AG08395 (cell line): ENCODE measurements at places on chromosomes 1 and 21.

DNA sequence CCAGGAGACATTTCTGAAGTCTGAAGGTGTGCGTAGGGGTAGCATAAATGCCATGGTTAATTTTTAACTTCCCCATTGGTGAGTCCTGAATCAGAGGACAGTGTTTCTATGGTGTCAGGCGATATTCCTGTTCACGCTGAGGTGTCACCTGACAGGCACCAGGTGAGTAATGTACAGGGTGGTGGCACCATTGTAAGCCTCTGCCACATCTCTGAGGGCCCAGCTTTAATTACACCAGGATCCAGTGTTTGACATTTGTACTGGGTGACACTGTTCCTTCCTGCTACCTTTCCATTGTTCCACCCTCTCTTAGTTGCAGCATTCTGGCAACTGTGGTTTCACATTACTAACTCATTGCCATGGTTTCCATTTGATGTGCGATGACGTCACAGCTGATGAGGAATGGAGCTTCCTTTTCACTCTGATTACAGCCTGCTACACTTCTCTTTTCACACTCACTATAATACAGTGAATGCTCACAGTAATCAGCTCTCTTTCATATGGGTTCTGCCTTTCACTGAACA lies 40.6 kb upstream of the MARK1 start:
- DNase-seq = peak; percentile 21

- no peak for DNase-seq
Observed at GRCh38 chr1:8580566-8580965, 236.9 kb downstream of the RERE start.

- DNase-seq = no peak
Observed at GRCh38 chr1:186983327-186983726, 154.6 kb downstream of the PLA2G4A start.

DNA sequence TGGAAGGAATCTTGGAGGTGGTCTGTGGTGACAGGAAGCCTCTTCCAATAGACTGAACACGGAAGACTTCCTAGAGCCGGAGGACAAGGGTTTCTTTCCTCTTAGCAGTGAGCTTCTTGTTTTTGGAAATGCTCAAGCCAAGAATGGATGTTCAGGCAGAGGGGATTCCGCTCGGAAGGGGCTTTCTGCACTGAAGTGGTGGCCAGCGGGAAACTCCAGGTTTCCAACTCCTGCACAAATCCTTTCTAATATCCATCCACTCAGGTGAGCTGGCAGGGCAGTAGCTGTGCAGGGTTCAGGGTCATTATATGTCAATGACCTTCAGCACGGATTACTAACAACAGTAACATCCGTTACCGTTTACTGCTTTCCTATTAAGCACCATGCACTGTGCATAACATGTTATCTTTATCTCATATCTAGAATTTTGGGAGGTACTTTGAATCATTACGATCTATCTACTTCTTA lies 573 bp upstream of the CPT2 start:
- DNase-seq = no peak

DNA sequence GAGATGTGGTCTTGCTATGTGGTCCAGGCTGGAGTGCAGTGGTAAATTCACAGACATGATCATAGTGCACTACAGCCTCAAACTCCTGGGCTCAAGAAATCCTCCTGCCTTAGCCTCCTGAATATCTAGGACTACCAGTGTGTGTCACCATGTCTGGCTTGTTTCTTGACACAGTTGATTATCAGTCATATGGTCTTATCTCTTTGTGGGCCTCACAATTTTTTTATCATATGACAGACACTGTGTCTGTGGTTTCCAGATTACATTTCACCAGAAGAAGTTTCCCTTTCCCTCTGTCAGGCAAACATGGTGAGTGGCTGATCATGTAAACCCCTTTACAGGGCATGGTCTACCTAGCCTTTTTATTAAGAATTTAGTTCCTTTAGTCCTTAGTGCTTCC lies 96.1 kb downstream of the HFM1 start:
- DNase-seq = no peak

- DNase-seq = no peak
Observed at GRCh38 chr1:184930232-184930631, 44.1 kb downstream of the NIBAN1 start.

- no peak for DNase-seq
Observed at GRCh38 chr1:54884135-54884586, 2.8 kb downstream of the DHCR24 start.

DNA sequence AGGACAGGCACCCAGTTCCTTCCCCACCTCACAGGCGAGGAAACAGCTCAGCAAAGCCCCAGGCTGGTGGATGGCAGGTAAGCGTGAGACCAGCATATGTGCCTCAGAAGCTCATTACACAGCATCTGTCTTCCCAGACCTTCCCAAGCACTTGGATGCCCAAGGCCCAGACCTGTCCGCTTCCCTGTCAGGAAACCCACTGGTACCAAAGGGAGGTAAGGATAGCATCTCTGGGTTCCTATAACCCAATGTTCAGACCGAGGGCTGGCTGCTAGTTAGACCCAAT lies 3.3 kb downstream of the POFUT2 start:
- no peak for DNase-seq

DNA sequence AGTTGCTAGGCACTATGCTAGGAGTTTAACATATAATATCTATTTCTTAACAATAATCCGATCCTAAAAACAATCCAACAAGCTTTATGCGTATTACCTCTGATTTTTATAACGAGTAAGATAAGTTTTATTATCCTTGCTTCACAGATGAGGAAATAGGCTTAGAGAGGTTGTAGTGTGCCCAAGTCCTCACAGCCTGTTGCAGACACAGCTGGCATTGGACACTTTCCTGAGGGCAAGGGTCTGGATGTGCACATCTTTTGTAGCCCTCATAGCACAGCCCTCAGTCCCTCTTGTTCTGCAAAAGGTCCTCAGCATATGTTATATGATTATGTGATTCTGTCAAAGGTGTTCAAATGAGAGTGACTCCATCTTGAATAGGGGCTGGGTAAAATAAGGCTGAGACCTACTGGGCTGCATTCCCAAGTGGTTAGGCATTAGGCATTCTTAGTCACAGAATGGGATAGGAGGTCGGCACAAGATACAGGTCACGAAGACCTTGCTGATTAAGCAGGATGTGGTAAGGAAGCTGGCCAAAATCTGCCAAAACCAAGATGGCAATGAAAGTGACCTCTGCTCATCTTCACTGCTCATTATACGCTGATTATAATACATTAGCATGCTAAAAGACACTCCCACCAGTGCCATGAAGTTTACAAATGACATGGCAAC lies 75.7 kb upstream of the F3 start:
- DNase-seq = peak; percentile 46

DNA sequence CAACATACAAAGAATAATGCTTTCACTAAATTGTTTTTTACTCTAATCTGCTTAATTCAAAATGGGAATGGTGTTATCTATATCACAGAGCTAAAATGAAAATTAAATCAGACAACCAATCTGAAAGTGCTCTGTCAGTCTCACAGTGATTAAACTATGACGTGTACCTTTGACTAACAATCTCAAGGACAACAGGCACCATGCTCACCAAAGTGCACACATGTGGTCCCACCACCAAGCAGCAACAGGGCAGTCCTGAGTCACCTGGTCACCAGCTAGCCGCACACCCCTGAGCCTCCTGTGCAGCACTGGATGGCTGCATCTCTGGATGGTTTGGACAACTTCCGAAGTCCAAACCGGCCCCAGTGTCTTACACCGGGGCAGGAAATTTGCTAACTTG lies 54.5 kb upstream of the NADK start:
- DNase-seq = no peak

- DNase-seq = no peak
Observed at GRCh38 chr1:50352428-50352827, 70.8 kb downstream of the DMRTA2 start.

DNA sequence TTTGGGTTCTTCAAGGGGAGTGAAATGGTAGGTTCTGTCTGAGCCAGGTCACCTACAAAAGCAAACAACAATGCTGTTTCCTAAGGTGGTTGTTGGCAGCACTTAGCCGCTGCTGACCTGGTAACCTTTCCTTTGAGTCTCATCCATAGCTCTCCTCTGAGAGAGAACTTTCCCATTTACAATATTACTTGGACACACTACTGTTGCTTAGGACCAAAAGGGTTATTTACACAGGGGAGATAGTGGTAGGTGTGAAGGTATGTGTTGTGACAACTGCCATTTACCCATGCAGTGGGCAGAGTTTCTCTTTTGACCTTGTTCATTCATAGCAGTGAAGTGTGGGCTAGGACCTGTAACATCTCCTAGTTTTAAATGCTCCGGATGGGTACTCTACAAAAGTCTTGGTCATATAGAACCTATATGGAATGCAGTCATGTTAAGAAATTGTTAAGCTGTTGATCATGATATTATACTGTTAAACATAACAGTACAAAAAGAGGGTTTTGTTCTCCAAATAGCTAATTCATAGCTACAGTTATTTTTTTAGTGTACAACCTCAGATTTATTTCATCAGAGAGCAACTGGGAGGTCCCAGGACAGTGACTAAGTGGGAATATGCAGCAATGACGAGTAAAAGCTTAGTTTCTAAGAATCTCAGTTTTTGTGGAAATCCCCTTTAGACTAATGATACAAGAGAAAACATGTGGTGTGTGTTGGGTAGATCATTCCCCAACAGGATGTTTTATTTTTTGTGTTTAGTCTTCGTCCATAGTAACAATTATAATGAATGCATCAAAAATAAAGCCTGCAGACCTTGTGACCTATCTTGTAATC lies 219.7 kb downstream of the NFIA start:
- DNase-seq = no peak

- no peak for DNase-seq
Observed at GRCh38 chr1:116405241-116406135, 32.4 kb downstream of the ATP1A1 start.

GRCh38 chr1:213686983-213687382 lies 300.8 kb upstream of the PROX1 start:
- DNase-seq = no peak

- peak; percentile 70 for DNase-seq
Observed at GRCh38 chr1:235972311-235972689, 92.6 kb downstream of the NID1 start.

- peak; percentile 89 for DNase-seq
Observed at GRCh38 chr1:201266774-201267173, 16.5 kb upstream of the PKP1 start.

GRCh38 chr1:21292984-21293536 lies 2.8 kb upstream of the ECE1 start:
- no peak for DNase-seq

DNA sequence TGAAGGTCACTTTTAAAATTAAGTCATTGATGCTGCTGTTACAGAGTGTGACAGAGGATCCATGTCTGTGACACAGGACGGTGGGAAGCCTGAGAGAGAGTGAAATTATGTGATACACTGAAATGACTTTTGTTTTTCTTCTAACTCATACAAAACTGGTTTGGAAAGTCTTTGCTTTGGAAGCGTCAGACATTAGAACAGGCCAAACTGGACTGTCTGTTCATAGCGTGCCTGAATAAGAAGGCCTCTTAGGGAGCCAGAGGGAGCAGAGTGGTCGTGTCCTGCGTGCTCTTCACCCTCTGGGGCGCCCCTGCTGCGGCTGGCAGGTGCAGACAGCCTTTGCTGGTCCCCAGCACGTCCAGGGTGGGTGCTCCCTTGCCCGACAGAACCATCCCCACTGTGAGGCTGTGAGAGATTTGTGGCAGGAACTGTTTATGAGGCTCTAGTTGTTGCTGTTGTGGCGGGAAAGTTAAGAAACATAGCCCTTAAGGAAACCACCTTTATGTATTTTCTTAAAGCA lies 19.7 kb upstream of the PGD start:
- no peak for DNase-seq

DNA sequence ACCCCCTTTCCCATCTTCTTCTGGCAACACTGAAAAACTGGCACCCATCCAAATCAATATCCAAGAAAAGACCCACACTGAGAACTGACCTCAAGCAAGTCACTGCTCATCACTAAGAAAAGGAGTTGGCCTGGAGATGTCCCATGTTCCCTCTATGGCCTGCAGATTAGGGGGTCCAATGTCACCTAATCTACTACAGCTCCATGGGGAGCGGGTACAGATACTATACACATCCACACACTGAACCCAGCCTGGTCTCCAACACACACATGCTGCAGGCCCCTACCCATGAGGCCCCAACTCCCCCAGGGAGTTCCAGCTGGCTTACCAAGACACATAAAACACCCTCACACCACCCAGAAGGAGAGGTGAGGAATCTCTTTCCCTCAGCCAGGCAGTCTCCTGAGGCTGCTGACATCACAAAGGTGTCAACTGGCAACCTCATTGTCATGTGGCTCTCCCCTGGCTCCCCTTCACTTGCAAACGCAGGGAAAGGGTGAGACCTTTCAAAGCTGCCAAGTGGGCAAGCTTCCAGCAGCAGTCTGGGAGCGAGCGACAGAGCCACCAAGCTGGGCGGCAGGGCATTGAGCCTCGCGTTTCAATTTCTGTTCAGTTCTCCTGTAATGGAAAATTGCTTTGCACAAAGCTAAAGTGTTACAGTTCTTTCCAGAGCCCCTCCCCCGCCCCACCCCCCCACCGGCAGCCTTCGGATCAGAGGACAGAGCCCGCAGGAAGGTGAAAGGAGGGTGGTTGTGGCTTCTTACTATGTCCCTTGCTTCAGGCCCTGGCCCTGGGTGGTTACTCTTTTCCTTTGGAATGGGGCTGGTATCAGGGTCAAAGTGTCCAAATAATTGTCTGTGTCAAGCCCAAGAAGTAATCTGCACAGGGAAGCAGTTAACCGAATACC lies at the start of gene LRRC52:
LRRC52 (plus strand) TSS at position 469 of the 907 bp plus-strand sequence; CDS start at position 766, 297 bp downstream.
- no peak for DNase-seq

DNA sequence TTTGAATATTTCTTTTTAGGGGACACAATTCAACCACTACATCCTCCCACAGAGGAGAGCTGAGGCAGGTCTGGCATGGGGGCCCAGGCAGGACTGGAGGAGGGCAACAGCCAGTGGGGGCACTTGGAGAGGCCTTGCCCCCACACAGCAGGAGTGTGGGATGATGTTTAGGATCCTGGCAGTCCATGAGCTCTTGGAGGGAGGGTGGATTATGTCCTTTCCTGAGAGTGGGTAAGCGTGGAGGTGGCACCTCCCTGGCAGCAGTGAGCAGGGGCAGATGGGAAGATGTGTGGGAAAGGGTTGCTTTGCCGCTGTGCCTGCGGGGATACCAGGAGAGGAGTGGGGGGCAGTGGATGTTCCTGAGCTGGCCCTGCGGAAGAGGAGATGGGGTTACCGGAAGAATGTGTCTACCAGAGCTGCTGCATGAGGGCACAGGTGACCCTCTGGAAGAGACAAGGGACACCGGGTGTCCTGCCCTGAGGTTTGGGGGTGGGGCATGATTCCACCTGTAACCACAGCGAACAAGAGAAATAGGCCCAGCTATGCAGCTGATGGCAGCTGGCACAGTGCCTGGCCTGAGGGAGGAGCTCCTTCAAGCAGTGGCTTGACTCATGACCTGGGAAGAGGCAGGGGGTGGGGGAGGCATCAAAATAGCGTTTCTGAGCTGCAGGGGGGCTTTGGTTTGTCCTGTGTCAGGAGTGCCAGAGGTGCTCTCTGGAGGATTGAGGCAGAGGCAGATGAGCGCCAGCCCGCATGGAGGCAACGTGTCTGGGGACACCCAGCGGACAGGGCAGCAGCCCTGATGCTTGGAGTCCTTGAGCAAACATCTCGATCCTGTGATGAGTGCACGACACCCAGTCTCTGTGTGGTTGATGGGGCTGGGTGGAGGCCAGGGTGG lies 123.9 kb upstream of the TMPRSS2 start:
- peak; percentile 35 for DNase-seq

GRCh38 chr1:119646521-119647227 lies 1.4 kb downstream of the ZNF697 start:
- DNase-seq = no peak

GRCh38 chr1:6131561-6131960 lies 48.6 kb downstream of the CHD5 start:
- DNase-seq = no peak
